ENCODE measurements at places on chromosomes 4 and X.

DNA sequence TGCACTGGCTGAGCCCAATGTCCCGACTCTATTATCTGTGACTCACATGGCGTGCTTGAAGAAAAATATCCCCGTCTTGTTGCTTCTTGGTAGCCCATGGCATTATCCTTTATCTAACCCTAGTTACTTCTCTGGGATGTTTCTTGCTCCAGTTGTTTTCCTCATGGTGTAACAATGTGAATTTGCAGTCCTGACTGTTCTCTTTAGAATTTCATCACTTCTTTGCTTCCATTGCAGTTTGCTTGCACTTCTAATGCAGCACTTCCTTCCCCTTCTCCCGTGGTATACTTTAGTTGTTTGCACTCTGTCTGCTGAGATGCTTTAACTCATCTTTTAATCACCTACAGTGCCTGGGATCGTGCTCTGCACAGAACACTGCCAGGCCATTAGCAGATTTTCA, 126.9 kb downstream of the MAML3 start:
- DNase-seq, result no peak

GRCh38 chrX:9671998-9672397, 93.6 kb downstream of the GPR143 start:
- no peak for DNase-seq

- DNase-seq, result no peak
Observed at GRCh38 chrX:9433596-9433995, 31.3 kb upstream of the TBL1X start.

DNA sequence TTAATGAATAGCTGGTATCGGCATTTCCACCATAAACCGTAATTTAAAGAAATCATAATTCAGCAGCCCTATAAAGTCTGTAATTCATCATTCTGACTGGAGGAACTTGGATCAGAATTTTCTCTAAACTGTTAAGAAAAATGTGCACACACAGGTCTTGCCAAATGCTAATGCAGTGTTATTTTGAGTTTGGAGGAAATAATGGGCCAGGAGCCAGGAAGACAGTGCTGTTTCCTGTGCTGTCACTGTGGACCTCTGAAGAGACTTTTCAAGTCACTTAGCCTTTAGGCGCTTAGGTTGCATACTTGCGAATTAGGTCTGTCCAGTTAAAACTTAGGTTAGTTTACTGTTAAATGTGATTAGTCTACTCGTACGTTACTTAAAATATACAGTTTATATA, 137.5 kb upstream of the ANXA3 start:
- DNase-seq, result no peak

DNA sequence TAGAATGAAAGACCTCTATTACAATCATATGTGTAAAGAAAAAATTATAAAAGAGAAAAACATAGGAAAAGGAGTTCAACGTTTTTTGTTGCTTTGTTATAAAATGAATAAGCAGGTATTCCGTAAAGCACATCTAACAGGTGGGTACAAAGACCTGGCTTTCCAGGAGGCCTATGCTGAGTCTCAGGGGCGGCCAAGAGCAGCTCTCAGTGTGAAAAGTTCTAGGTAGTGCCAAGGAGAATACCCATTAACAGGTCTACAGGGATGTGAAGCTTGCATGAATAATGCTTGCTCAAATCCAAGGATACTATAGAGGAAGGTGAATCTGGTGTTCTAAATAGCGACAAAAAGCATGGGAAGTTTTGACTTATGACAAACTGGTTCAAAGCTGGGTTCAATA, 944.4 kb downstream of the PDHA2 start:
- DNase-seq, result no peak

GRCh38 chrX:10052906-10053625, 85.9 kb downstream of the CLDN34 start:
- DNase-seq, result no peak

GRCh38 chr4:26034849-26035248, 120.8 kb downstream of the SMIM20 start:
- DNase-seq, result no peak

DNA sequence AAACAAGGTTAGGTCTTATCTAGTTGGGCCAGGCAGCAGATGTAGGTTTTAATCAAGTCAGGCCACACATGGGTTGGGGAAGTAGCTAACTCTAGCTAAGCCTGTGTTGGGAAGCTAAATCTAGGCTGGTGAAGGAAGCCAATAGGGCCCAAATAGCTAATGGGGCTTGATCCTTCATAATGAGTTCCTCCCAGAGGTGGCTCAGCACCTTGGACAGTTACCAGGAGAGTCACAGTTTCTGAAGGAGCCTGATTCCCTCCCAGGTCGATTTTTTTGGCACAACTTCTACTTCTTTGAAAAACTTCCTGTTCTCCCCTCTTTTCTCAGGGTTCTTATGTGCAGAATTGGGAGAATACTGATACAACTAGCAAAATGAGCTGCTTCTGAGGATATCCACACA, 242.5 kb upstream of the PRPS2 start:
- DNase-seq, result no peak

DNA sequence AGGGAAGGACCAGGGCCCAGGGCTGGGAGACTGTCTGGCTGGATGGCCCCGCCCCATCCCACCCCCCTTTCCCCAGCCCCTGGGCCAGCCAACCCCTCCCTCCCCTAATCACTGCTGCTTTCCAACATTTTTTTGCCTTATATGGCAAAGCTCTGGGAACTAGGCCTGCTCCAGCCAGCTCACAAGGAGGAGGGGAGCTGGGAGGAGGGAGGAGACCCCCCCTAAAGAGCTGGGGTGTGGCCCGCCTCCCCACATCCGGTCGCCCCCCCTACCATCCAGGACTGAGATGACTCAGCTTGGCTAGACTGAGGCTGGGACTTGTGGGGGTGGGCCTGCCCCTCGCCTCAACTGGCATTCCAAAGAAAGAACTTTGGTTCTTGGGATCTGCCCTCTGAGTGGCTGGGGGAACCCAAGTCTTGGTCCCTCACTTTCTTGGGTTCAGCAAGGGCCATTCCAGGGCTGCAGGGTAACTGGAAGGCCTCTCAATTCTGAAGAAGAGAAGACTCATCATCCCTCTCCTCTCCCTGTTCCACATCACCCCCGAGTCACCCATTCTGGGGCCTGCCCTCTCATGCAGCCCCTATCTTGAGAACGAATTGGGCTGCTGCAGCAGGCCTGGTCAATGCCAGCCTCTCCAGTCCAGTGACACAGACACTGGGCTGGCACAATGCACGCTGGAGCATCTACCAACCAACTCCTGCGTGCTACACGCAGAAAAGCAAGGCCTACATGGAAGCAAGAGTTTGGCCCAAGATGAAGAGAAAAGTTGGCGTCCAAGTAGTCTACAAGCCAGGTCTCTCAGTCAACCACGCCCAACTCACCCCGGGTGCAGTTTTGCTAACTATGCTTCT, 4.8 kb downstream of the FLNA start:
- peak; percentile 85 for DNase-seq

DNA sequence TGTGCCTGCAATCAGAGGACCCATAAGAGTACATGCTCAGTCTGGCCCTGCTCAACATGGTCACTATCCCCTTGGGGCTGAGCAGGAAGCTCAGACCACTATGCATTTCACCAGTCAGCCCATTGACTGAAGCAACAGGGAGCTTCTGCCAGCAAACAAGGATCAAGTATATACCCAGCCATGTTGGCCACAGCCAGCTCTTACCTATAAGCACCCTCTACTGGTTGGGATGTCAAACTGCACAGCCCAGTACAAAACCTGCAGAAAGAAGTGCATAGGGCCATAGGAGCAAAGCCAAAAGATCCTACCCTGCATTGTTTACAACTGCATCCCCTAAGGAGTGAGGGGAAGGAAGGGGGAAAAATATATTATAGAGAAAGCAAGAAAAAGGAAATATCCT, 214.4 kb upstream of the CPEB2 start:
- DNase-seq, result no peak

GRCh38 chr4:71992571-71993312, 39.1 kb upstream of the NPFFR2 start:
- no peak for DNase-seq

- DNase-seq, result no peak
Observed at GRCh38 chr4:85675076-85676049, 200.4 kb downstream of the ARHGAP24 start.

- DNase-seq, result no peak
Observed at GRCh38 chr4:13580036-13580435, 35.7 kb upstream of the NKX3-2 start.

DNA sequence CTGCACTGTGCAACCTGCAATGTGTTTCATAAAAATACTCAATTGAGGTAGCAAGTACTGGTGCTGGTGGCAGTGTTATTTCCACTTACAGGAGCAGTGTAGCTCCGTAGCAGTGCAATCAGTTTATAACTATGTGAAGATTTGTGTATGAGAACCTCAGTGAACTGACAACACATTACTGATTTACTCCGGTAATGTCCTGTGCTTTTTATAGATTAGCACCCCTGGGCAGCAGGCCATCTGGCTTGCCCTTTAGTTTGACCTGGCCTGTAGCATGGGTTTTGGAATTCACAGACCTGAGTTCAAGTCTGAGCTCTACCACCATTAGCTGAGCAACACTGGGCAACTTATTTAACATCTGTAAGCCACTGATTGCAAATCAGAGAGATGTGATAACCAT, 78.6 kb upstream of the GBA3 start:
- DNase-seq, result no peak

- DNase-seq, result no peak
Observed at GRCh38 chrX:109840585-109840984, 107.5 kb upstream of the ACSL4 start.

- no peak for DNase-seq
Observed at GRCh38 chr4:128830906-128831503, 21.5 kb downstream of the JADE1 start.

GRCh38 chr4:137635601-137636000, 103.3 kb upstream of the PCDH18 start:
- DNase-seq, result no peak

GRCh38 chr4:122895336-122895995, 26.9 kb downstream of the NUDT6 start:
- no peak for DNase-seq

- no peak for DNase-seq
Observed at GRCh38 chr4:17356926-17357325, 155.0 kb downstream of the QDPR start.

DNA sequence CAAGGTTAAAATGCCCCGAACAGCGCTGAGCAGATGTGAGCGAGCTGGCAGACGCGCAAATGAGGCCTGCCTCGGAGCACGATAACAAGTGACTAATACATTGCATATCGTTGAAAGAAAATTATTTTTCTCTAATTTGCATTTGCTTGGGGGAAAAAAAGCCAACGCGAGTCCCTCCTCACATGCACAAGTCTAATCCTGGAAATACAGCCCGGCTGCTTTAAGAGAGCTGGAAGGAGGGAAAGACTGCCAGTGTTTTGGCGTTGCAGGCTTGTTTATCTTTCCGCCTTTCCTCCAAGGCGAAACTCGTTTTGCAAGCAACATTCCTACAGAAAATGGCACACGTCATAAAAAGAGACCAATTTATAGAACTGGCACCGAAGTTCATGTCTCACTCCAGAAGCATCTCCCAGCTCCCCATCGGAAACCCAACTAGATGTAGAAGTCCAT, 12.6 kb downstream of the BCOR start:
- no peak for DNase-seq

DNA sequence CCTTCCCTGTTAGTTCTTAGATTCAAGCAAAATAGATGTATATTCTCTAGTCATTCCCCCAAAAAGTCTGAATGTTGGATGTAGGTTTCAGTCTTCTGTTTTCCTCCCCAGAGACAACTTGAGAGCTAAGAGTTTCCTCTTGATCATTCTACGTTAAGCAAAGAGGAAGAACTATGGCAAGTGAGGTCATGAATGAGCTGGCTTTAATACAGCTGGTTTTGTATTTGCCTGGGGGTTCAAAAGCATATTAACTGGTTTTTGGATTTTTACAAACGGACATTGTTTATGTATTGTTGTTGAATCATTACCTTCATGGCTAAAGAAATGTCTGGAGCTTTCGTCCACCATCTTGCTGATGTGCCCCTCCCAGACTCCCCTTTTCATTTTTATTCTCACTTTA, 916.7 kb upstream of the POU3F4 start:
- DNase-seq, result no peak

DNA sequence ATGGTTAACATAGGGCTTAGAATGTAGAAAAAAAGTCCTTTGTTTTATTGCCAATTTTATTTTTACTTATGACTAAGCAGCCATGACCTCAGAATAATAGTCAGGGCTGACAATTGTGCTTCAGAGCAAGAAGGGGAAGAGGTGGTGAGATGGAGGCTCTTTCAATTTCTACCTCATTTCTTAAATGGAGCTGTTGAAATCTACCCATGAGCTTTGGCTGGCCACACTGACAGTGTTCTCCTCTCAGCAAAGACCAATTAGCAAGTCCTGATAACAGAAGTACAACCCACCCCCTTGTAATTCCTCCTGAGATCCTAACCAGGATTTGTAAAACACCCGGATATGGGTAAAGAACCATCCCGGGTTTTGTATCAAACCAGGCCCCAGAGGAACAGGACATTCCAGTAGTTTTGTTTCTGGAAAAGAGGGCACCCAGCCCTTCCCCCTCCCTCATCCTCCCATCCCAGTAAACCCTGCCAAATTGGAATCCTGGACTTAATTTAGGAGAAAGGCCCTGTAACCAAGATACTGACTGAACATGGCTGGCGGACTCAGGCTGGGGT, at the start of gene HEPH:
HEPH (plus strand) TSS at position 399 of the 563 bp plus-strand sequence. CDS start 6,324 bp downstream, outside the sequence.
- DNase-seq, result no peak

DNA sequence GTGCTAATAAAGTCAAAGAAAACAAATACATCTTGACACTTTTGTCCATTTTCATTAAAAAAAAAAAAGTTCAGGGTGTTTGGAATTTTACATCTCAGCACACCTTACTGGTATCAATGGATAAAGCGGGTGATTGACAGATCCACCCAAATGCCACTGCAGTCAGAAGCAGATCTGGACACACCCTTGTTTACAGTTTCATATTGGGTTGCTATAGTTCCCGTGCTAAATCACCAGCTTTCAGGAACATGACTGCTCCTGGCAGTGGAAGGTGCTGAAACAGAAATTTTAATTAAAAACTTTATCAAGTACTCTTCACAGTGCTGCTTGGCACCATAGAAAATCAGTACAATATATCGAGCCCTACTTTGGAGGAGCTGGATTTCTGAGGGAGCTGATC, 116.3 kb downstream of the STOX2 start:
- DNase-seq, result no peak

DNA sequence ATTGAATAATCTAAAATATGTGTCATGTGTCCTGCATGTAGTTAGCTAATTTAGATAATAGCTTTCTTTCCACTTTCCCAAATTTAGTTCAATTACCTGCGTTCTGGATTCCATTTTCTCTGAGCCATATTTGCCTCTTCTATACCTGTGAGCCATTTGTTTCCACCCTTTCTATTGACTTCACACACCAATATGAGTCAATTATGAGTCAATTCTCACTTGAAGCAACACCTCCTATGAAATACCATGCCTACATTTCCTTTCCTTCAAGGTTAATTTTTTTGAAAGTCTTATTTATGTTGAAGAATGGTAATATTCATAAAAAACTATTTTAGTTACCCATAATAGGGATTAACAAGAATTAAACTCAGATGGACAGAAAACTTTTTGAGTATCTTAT, 25.8 kb downstream of the NPY2R start:
- DNase-seq, result no peak

- no peak for DNase-seq
Observed at GRCh38 chr4:153186046-153186728, 18.1 kb upstream of the TRIM2 start.

All from CD4-positive, alpha-beta T cell treated with Interleukin-2 at 100 ng/mL for 4 hours (primary cell).